ENCODE measurements at places on chromosomes 3 and 15.

DNA sequence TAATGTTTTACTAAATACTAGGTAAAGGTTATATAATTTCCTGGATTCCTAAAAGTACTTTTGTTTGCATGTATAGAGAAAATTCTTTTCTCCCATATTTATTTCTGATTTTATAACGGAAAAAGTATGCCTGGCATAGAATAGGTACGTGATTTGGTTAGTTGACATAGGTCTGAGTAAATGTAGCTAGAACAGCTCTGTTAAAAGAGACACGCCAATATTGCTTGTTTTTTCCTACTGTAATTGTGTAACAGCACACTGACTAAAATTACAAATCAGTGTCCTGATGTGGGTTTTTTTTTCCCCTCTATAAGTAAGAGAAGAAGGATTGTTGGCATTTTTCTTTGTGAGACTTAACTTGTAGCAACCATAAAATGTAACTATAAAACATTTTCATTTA, 26.7 kb downstream of the KLHL24 start:
- no peak for DNase-seq

DNA sequence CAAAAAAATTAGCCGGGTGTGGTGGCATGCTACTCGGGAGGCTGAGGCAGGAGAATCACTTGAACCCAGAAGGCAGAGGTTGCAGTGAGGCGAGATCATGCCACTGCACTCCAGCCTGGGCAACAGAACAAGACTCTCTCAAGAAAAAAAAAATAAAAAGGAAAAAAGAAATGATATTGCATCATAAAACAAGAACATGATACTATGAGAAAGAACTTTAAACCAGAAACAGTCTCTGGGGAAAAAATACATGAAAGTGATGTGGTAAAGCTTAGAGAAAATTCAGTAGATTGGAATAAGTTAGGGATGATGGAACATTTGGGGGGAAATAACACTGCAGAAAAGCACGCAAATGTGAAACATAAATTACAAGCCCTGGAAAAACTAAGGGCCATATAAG, 54.7 kb downstream of the CRYGS start:
- no peak for DNase-seq

- no peak for DNase-seq
Observed at GRCh38 chr3:15812183-15812582, 14.4 kb upstream of the ANKRD28 start.

- no peak for DNase-seq
Observed at GRCh38 chr3:140051019-140051957, 116.3 kb downstream of the CLSTN2 start.

GRCh38 chr15:42759093-42759492, 22.2 kb upstream of the CDAN1 start:
- no peak for DNase-seq

DNA sequence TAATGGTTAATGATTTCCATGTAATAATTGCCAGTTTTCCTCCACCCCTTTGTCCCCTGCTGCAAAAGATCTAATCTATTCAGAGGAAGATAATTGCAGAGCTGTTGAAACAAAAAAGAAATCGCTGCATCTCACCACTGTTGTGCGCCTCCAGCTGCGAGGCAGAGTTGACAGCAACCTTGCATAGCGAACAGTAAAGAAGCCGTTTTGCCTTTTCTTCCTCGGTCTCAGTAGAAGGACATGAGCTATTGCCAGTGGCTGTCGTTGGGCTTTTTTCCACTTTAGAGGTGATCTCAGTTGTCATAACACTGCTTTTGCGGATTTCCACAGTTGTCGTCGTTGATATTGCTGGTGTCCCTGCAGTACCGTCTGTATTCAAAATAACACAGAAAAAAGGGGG, 314.2 kb downstream of the ZNF385D start:
- DNase-seq: no peak

GRCh38 chr3:159988617-159989271, at the start of gene IL12A:
Gene IL12A (plus strand): TSS chr3:159988835.
- peak; percentile 84 for DNase-seq

DNA sequence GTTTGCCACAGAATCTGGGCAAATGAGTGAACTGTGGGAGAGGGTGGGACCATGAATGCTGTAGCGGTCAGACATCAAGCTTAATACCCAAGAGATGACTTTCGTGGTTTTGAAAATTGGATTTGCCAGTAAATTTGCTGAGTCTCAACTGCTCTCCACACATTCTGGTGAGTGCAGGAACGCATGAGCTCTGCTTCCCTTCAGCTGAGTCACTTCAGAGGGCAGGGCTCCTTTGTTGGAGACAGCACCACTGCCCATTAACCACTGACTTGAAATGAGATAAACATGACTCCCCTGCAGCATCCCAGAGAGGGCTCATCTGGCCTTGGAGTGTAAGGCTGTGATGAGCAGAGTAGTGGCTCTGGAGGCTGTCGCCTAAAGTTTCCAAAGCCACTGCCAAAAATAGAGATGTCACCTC, 22.6 kb downstream of the RARRES1 start:
- no peak for DNase-seq

DNA sequence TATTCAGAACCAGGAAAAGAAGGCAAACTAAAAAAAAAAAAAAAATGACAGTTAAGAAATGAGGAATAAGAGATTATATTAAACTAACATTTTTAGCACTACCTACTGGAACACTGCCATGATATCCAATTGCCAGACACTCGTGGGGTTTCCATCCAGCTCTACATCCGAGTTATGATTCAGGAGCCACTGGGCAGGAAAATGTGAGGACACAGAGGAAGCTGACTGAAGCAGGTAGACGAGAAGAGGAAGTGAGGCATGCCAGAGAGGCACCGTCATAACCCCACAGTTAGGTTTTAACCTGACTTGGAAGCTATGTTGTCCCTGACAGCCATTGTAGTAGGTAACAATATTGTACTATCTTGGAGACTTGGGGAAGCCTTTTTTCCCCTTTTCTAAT, 495.0 kb downstream of the NLGN1 start:
- no peak for DNase-seq

Data from CD4-positive, alpha-beta T cell treated with Interferon alpha-2 for 1 hour (primary cell).